ENCODE measurements at places on chromosomes 11 and 22. TPM values are rescaled to one million over a fixed set of nuclear protein-coding genes. Genes with fewer than 3 reads are reported as not detected.

GRCh38 chr11:35088226-35088625 lies 50.7 kb upstream of the CD44 start:
- DNase-seq, result no peak

GRCh38 chr22:39925909-39926679 lies 25.2 kb downstream of the GRAP2 start:
- DNase-seq, result peak; percentile 46

GRCh38 chr22:21807544-21808529 lies 59.6 kb downstream of the MAPK1 start:
- DNase-seq, result no peak

RAB39A gene
- total RNA-seq, result 0.13 TPM

OR10D3 gene
- not detected for total RNA-seq

PDGFB gene
- total RNA-seq, result 13.4 TPM
